ENCODE measurements at places on chromosomes 4 and X.

DNA sequence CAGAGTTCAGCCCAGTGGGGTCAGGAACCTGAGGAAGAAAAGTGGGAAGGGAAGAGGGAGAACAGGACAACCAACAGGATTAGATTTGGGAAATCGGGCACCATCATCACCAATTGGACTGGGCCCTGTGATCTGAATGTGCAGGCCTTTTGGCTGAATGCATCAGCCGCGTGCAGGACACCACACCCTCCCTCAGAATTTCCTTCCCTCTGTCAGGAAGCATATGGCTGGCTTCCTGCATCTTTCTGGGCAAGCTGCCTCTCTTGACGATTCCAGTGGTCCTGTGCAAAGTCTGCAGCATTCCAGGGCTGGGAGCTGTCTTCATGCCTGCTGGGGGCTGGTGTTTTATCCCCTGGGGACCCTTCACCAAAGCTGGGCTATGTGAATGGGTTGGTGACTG lies 16.4 kb downstream of the MAGEA4 start:
- no peak overlapping the region for H3K4me3 ChIP-seq
- DNase-seq: no peak
- no peaks in the 10 kb centered on the region for H3K27me3 ChIP-seq
- no peak overlapping the region for H3K27ac ChIP-seq
- no peaks in the 10 kb centered on the region for H3K4me1 ChIP-seq
- H3K36me3 ChIP-seq: no peaks in the 10 kb centered on the region

GRCh38 chrX:97564496-97564895 lies 680.8 kb downstream of the RPA4 start:
- no peak for DNase-seq
- no peak overlapping the region for H3K4me3 ChIP-seq
- H3K36me3 ChIP-seq: no peaks in the 10 kb centered on the region

- DNase-seq: no peak
- H3K27me3 ChIP-seq: peaks cover 4% of the 10 kb centered on the region
- no peaks in the 10 kb centered on the region for H3K4me1 ChIP-seq
- no peak overlapping the region for H3K27ac ChIP-seq
- H3K4me3 ChIP-seq: no peak overlapping the region
Measured at GRCh38 chr4:136342666-136343065, 1189.6 kb downstream of the PCDH18 start.

- no peak overlapping the region for H3K27ac ChIP-seq
- H3K4me3 ChIP-seq: no peak overlapping the region
- H3K36me3 ChIP-seq: no peaks in the 10 kb centered on the region
- H3K4me1 ChIP-seq: peaks cover 3% of the 10 kb centered on the region
- H3K27me3 ChIP-seq: no peaks in the 10 kb centered on the region
- no peak for DNase-seq
Measured at GRCh38 chr4:56215901-56216300, 171.4 kb downstream of the AASDH start.

DNA sequence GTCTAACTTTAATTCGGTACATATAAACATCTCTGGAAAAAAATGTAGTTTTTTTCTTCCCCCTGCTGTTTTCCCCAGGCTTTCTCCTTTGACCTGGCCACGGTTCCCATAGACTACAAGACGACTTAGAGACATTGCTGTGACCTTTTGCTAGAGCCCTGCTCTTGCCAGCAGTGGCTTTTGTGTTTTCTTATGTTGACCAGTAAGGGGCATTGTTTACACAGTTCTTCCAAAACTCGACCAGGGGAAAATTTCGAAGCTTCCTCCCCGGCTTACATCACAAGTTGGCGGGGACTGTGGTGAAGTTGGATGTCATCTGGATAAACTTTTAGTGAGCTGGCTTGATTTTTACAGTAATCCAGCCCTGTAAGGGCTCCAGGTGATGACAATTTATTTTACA lies 9.3 kb downstream of the CCDC160 start:
- H3K4me1 ChIP-seq: peaks cover 64% of the 10 kb centered on the region
- no peak overlapping the region for H3K27ac ChIP-seq
- H3K4me3 ChIP-seq: no peak overlapping the region
- H3K27me3 ChIP-seq: no peaks in the 10 kb centered on the region
- H3K36me3 ChIP-seq: no peaks in the 10 kb centered on the region

DNA sequence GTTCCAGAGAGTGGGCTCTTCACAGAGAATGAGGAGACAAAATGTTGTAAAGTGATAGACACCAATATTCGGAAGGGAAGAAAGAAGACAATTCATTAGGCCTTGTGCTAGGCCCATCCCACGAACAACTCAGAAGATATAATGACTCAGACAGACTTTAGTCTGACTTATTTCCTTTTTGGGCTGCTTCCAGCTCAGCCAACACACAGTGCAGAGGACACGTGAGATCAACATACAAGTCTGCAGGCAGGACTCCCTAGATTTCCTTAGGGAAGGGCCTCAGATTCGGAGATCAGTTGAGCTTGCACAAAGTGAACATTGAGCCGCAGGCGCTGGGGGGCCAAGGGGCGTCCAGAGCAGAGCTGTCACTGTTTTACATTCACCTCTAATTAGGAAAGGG lies 290.7 kb upstream of the TENM3 start:
- no peak for DNase-seq
- H3K4me1 ChIP-seq: peaks cover 23% of the 10 kb centered on the region
- H3K27me3 ChIP-seq: no peaks in the 10 kb centered on the region
- H3K27ac ChIP-seq: peak overlapping the region; percentile 94
- H3K4me3 ChIP-seq: no peak overlapping the region

- H3K4me1 ChIP-seq: peaks cover 13% of the 10 kb centered on the region
- DNase-seq: no peak
- H3K4me3 ChIP-seq: no peak overlapping the region
- no peak overlapping the region for H3K27ac ChIP-seq
Measured at GRCh38 chrX:133516686-133517085, 101.4 kb upstream of the GPC4 start.

DNA sequence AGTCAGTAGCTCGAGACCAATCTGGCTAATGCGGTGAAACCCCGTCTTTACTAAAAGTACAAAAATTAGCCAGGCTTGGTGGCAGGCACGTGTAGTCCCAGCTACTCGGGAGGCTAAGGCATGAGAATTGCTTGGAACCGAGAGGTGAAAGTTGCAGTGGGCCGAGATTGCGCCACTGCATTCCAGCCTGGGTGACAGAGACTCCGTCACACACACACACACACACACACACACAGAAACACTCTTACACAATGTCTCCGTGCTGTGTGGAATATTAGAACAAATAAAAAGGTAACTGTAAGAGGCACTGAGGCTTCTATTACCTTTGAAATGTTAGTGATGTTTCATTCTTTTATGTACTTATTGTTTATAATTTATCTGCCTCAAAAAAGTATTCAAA lies 326.6 kb downstream of the GPAT3 start:
- no peak overlapping the region for H3K4me3 ChIP-seq
- H3K4me1 ChIP-seq: peaks cover 6% of the 10 kb centered on the region
- no peak for DNase-seq
- H3K36me3 ChIP-seq: no peaks in the 10 kb centered on the region
- H3K27me3 ChIP-seq: no peaks in the 10 kb centered on the region
- H3K27ac ChIP-seq: no peak overlapping the region

GRCh38 chr4:148016063-148016637 lies 284.3 kb downstream of the ARHGAP10 start:
- H3K27me3 ChIP-seq: no peaks in the 10 kb centered on the region
- peaks cover 6% of the 10 kb centered on the region for H3K36me3 ChIP-seq
- peaks cover 43% of the 10 kb centered on the region for H3K4me1 ChIP-seq
- H3K27ac ChIP-seq: no peak overlapping the region
- no peak overlapping the region for H3K4me3 ChIP-seq
- DNase-seq: no peak

- H3K4me3 ChIP-seq: no peak overlapping the region
- no peaks in the 10 kb centered on the region for H3K36me3 ChIP-seq
- H3K4me1 ChIP-seq: peaks cover 41% of the 10 kb centered on the region
- H3K27ac ChIP-seq: no peak overlapping the region
- H3K27me3 ChIP-seq: no peaks in the 10 kb centered on the region
- no peak for DNase-seq
Measured at GRCh38 chr4:127506283-127506682, 126.5 kb upstream of the INTU start.

GRCh38 chr4:87884976-87885549 lies 52.3 kb downstream of the MEPE start:
- H3K27me3 ChIP-seq: no peaks in the 10 kb centered on the region
- H3K4me1 ChIP-seq: peaks cover 9% of the 10 kb centered on the region
- H3K4me3 ChIP-seq: no peak overlapping the region
- no peak for DNase-seq
- no peaks in the 10 kb centered on the region for H3K36me3 ChIP-seq
- no peak overlapping the region for H3K27ac ChIP-seq

DNA sequence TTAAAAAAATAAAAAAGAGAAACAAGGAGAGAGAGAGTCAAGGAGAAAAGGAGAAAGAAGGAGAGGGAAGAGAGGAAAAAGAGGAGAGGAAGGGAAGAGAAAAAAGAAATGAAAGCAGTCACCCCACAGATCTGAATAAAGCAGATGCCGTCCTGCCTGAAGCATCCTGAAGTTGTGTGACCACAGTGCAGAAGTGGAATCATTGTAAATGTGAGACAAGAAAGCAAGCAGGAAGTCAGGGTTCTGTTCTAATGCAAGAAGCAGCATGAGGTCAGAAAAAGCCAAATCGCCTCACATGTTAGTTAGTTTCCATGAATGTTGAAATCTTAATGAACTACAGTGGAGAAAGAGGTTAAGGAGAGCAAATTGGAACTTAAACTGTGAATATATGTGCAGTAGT lies 692.5 kb downstream of the CENPC start:
- no peak overlapping the region for H3K4me3 ChIP-seq
- DNase-seq: no peak
- H3K4me1 ChIP-seq: peaks cover 9% of the 10 kb centered on the region

DNA sequence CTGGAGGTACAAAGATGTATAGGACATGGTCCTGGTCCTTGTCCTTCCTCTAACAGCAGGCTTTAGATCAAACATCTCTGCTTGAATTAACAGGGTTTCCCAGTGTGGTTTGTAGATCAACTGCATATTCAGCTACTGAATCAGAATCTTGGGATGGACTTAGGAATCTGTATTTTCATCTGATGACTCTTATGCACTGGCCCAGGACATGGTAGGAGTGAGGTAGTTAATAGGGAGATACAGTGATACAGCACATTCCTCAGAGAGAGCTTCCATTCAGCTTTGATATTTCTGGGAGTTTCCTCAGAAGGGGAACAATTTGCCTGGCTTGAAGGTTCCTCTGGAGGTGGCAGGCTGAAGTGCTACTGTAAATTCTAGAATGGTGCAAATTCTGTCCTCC lies 203.1 kb downstream of the LARP7 start:
- H3K27me3 ChIP-seq: no peaks in the 10 kb centered on the region
- no peak for DNase-seq
- no peak overlapping the region for H3K4me3 ChIP-seq
- peaks cover 3% of the 10 kb centered on the region for H3K36me3 ChIP-seq

Data from chondrocyte (in vitro differentiated cells).